ENCODE measurements at places on chromosomes 5 and 9.

- DNase-seq = no peak
Measured at GRCh38 chr5:119250946-119251901, 104.6 kb upstream of the TNFAIP8 start.

GRCh38 chr5:102411-103043 lies 10.6 kb downstream of the PLEKHG4B start:
- DNase-seq = no peak

DNA sequence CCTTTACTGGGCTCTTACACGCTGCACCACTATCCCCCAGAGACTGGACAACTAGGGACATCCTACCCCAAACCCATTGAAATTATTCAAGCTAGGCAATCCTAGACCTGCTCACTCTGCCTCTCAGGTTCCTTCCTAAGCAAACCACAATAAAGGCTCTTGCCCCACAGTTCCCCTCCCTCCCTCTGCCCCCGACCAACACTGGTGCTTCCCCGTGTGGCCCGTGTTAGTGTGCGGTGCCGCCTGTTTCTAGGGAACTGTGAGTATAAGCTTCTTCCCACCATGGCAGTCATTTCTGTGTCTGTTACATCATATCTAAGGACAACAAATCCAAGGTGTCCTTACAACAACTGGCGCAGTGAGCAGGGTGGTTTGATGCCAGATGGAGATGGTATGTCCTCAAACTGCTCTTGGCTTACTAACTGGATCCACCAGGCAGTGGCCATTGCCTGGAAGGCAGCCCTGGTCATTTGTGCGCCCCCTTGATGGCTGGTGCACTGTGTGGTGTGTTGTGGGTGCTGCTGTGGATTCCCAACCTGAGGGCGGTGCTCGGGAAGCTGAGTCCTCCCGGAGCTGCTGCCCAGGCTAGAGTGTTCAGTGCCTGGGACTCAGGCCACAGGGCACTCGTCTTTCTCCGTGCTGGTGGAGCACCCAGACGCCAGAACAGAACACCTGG lies 8.4 kb upstream of the MXD3 start:
- DNase-seq = no peak

DNA sequence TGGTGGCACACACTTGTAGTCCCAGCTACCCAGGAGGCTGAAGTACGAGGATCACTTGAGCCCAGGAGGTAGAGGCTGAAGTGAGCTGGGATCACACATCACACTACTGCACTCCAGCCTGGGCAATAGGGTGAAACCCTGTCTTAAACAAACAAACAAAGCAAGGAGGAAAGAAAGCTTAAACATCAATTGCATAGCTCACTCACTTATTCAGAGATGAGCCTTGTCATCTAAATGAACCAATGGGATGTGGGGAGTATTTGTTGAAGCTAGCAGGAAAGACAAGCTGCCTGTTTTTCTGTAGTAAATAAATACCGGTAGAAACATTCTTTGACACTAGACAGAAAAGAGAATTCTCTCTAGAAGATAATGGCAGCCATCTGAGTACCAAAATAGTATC lies 161.0 kb upstream of the SLC12A2 start:
- DNase-seq = no peak

Measured in AML-193 (cell line).